ENCODE measurements at places on chromosomes 7 and 10.

- DNase-seq, result no peak
Observed at GRCh38 chr10:86775056-86775869, 18.8 kb downstream of the BMPR1A start.

DNA sequence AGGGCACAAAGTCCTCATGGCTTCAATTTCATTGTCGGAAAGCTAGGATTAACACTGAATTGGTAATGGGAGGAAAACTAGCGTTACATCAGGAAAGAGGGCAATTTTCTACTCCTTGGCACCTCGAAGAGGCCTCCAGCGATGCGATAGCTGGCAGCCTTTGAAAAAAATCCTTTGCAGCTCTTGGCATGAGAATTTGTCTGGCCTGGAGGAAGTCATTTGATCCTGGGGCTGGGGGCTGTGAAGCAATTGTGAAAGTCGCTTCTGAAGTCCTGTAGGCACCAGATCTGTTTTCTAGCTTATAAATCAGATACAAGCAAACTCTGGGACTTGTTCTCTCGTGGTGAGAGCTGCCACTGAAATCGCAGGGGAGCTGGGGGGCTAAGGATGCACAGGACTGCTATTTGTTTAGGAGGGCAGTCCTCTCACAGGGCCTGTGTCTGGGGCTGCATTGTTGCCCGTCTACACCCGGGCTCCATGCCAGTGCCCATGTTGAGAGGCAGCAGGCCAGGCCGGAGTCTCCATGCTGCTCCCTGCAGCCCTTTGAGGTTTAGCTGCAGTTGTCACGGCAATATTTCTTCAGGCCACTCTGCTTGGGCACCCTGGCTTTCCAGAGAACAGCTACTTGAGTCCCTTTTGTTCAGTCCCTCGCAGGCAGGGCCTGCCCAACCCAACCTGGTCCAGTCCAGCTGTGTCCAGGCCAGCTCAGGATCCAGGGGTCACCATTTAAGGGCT lies 206.8 kb upstream of the LYZL1 start:
- DNase-seq, result no peak

DNA sequence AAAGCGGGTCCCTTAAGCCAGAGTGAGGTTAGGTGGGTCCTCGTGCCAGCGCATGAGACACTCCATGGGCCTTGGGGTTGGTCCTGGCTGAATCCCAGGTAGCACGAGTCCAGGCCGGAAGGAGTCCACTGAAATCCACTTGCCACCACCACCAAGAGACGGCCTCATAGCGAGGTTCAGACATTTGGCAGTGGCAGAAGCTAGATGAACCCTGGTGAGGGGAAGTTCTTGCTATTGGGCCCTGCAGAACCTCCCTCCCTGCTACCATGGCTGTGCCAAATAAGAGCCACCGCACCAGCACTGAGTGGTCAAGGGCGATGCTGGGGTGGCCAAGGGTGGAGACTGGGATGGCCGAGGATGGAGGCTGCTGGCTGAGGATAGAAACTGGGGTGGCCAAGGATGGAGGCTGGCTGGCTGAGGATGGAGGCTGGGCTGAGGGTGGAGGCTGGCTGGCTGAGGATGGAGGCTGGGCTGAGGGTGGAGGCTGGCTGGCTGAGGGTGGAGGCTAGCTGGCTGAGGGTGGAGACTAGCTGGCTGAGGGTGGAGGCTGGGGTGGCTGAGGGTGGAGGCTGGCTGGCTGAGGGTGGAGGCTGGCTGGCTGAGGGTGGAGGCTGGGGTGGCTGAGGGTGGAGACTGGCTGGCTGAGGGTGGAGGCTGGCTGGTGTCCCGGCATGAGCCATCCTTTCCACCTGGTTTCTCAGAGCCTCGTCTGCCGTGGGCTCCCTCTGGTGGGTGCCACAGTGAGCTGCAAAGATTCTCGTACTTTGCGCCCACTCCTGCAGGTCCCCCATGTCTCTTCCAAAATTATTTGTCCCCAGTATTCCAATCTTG lies 88.2 kb downstream of the ELFN1 start:
- no peak for DNase-seq

DNA sequence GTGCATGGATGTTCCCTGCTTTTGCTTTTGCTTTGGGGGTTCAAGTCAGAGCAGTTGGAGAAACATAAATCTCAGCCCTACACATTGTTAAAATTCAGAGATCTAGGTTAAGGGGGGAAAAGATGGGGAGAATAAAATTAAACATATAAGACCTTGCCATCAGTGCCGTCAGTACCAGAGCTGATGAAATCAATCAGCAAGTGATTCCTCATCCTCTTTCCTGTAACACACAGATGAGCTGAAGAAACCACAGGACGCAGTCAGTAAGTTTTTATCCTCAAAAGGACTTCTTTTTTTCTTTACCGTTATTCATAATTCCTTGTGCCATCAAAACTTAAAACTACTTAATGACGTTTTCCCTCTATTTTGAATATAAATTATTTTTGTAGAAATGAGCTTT lies 5.9 kb downstream of the HECW1 start:
- DNase-seq, result no peak

All from activated CD8-positive, alpha-beta memory T cell treated with anti-CD3 and anti-CD28 coated beads for 1 hour (primary cell).